ENCODE measurements at places on chromosomes 6 and 20. TPM values are rescaled to one million over a fixed set of nuclear protein-coding genes. Genes with fewer than 3 reads are reported as not detected.

DNA sequence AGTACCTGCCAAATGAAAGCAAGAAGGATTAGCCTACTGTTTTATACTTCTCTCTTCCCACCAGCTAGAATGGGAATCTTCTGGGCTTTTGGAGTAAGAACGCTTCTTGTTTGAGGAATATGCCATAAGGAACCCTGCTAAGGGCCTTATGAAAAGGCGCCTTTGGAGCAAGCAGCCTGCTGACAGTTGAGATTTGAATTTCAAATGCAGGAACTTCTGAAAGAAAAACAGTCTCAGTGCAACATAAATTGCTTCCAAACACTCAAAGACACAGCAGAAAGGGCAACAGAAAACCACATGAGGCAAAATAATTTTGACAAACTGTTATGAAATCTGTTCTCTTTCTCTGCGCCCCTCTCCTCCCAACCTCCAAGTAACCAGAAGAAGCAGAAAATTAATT, 149.4 kb upstream of the B3GAT2 start:
- no peak for DNase-seq

- DNase-seq = no peak
Observed at GRCh38 chr6:26045065-26045927, 41.9 kb upstream of the HFE start.

DNA sequence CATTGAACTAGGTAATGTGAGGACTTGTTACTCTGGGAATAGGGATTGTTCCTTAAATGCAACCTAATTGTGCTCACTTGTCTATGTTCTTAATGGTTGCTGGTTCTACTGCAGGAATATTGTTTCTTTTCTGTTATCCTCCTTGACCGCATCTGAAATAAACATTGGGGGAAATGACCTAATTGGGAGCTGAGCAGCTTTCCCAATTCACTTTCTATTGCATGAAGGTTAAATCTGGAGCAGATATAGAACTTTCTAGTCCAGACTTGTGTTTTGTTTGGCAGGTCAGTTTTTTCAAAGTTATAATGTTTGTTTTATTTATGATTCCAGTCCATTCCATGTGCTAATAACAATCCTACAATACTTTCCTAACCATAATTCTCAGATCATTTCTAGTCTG, 981.0 kb upstream of the CITED2 start:
- no peak for DNase-seq

DNA sequence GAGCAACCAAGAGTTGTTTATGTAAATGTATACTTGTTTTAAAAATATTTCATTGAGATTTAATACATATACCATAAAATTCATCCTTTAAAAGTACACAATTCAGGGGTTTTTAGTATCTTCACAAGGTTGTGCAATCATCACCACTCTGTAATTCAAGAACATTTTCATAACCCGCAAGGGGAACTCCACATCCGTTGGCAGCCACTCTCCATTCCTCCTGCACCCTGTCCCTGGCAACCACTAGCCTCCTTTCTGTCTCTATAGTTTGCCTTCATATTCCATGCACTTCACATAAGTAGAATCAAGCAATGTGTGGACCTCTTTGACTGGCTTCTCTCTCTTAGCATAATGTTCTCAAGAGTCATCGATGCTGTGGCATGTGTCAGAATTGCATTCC, 104.2 kb upstream of the PDE10A start:
- no peak for DNase-seq

DNA sequence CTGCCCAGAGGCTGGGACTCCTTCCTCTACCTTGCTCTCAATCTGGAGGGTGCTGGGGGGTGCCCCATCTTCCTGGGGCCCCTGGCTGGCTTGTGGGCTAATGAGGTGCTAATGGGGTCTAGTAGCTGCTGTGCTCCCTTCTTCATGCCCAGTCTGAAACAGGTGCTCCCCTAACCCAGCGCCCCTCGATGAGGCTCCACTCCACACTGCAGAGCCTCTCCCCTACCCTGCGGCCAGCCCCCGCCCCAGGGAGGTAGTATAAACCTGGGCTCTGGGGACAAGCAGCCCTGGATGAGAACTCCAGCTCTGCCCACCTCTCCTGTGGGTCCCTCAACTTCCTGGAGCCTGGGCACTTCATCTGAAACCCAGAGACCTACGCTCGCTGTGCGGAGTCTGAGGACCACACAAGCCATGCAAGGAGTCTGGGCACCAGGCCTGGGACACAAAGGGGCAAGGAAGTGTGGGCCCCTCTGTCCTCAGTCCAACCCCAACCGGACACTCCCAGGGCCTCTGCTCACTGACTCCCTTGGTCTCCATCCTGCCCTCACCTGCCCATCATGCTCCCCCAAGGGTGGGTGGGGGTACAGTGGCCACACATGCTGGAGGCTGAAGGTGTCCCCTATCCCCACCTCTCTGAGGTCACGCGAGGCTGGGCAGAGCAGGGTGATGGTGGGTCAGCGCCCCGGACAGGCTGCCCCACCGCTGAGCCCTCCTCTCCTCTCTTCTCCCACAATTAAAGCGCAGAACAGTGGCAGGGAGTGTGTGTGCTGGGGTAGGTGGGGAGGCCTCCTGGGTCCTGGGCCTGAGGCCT, 6.1 kb downstream of the RPL10A start:
- DNase-seq = peak; percentile 52

DNA sequence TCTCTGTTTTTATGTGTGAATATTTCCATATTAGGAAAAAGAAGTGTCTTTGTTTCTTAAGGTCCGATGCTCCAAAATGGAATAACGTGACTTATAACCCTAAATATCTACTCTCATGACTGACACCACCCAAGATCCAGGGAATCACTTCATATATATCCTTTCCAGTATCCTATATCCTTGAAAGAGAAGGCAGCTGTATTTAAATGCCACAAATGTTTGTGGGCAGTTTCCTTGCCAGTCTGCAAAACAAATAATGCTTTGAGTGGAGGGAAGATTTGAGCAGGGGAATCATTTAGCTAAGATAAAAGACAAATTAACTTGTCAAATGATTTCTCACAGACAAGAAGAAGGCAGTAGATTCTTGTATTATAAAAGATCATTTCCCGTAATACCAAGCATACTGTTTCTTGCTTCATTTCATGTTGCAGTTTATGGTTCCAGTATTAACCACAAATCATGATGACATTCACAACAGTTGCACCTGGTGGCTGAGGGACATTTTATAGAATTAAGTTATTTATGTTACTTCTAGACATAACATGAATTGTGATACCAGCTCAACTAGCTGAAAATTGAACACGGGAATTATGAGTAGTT, 30.0 kb upstream of the FABP7 start:
- DNase-seq = no peak

GRCh38 chr6:119350952-119351372, 1.4 kb upstream of the MAN1A1 start:
- no peak for DNase-seq

DNA sequence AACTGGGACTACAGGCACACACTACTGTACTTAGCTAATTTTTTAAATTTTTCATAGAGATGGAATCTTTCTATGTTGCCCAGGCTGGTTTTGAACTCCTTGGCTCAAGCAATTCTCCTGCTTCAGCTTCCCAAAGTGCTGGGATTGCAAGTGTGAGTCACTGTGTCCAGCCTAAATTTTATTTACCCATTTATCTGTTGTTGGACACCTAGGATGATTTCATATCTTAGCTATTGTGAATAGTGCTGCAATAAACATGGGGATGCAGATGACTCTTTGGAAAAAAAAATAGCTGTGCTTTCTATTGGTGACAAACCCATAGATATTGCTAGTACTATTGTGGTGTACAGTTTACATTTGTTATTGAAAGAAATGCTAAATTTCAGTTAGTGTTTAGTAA, 19.6 kb upstream of the SYNCRIP start:
- no peak for DNase-seq

- peak; percentile 67 for DNase-seq
Observed at GRCh38 chr20:47315339-47316056, 41.0 kb downstream of the ZMYND8 start.

GRCh38 chr6:44122801-44123200, 4.5 kb downstream of the MRPL14 start:
- DNase-seq = no peak

GRCh38 chr6:117487821-117488220, 5.3 kb downstream of the DCBLD1 start:
- DNase-seq = no peak

GRCh38 chr6:116450185-116450710, 10.9 kb upstream of the CALHM6 start:
- no peak for DNase-seq

GRCh38 chr20:54344832-54345231, 130.6 kb upstream of the DOK5 start:
- DNase-seq = no peak

The CALHM6 gene
- 0.68 TPM for total RNA-seq

The BEND6 gene
- 2.3 TPM for total RNA-seq

The ANKRD66 gene
- total RNA-seq = not detected

The HSPA1L gene
- total RNA-seq = 1.6 TPM

The EPHA7 gene
- total RNA-seq = 9.4 TPM

The HUS1B gene
- total RNA-seq = 0.96 TPM

The COL20A1 gene
- 2.3 TPM for total RNA-seq

The UTRN gene
- total RNA-seq = 82.3 TPM

The PPP1R3D gene
- total RNA-seq = 3.1 TPM

All from H9 (cell line).